Fibroblast of skin of right biceps (primary cell): ENCODE measurements at places on chromosomes 3 and 15.
A peak's percentile ranks its signal among the peaks of the same experiment; 100 is the strongest.

GRCh38 chr15:42053010-42053409 lies 32.2 kb upstream of the PLA2G4E start:
- no peak for DNase-seq

DNA sequence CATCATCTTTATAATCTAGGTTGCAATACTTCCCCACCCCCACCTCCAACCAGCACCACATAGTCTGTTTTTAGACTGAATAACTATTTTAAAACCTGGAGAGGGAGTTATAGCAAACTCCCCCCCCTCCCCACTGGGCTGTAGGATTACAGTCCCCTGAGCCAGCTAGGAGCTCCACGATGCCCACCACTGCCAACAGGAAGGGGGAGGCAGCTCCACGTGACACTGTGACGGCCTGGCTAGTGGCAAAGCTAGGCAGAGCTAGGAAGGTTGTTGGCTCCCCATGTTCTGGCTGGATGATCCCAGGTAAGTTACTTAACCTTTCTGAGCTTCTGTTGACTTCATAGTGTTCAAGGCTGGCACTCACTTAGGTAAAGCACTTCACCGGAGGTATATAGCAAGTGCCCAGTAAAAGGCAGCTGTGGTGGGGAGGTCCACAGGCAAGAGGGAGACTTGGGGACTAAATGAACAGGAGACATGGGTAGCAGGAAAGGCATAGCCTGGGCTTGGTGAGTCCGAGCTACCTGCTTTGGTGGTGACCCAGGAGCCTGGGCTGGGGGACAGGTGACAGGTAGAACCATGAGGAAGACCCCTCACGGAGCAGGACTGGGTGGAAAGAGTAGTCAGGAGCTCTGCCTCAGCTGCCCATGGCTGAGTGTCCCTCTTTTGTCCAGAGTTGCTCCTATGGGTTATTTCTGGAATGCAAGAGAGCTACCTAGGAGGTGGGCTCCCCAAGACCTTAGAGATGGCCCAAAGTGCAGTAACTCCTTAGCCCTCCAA lies 4.0 kb upstream of the TBC1D21 start:
- DNase-seq, result no peak

DNA sequence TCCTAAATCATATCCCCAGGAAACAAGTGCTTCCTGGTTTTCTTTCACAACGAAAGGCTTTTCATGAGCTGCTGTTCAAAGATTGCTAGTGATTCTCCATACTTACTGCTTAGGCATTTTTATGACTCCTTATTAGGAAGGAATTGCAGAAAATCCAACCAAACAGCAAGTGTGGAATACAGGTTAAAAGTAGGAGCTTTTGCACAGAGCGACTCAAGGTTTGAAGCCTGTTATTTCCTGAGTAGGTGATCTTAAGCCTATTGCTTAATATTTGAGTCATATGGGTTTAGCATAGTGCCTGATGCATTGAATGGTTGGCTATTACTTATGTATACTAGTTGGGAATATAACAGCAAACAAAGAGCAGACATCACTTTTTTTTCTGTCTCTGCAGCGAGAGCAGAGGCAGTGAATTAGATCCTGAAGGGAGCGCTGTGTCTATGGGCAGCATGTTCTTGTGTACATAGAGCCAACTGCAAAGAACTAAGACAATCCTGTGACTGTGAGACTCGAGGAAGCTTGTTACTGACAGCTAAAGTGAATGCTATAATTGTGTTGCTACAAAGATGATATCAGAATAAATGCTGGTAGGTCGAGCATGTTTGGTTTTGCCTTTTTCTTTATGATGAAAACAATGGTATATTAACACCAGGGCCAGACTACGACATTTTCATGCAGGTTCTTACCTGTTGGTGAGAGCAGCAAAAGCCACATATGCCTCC lies 6.3 kb downstream of the TM4SF1 start:
- peak; percentile 68 for DNase-seq

DNA sequence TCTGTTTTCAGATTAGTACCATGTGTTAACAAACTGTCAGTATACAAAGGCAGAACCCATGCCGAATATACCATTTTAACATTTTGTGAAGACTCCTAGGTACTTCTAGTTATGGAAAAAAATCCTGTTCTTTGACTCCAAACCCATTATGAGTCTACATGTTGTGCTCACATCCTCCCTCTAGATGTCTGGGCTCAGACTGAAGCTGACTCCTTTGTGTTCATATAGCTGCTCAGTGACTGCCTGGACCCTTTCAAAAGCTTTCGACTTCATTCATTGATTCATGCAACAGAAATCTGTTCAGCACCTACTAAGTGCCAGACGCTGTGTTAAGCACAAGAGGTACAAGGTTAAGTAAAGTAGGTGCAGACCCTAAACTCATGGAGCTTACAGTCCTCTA lies 60.5 kb downstream of the MEGF11 start:
- DNase-seq, result peak; percentile 8

- DNase-seq, result no peak
Measured at GRCh38 chr3:12986986-12987385, 86.2 kb downstream of the IQSEC1 start.

DNA sequence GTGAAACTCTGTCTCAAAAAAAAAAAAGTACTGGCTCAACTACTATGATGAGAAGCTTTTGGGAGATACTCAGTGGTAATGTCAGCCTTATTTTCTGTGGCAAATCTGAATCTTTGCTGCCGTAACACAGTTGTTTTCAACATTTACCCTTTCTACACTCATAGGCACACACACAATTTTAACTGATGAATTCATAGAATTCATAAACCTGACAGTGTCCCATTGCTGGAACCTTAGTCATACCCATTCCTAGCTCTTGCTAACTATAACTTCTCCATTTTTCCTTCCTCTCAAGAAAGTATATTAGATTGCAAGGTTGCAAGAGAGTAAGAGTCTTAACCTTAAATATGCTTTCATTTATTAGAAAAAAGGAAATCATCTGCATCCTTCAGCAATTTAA lies 496.6 kb downstream of the FHIT start:
- peak; percentile 80 for DNase-seq

GRCh38 chr3:124557433-124558232 lies 172.6 kb upstream of the UMPS start:
- DNase-seq, result peak; percentile 81

GRCh38 chr3:196843435-196844110 lies 24.1 kb upstream of the SENP5 start:
- DNase-seq, result no peak

DNA sequence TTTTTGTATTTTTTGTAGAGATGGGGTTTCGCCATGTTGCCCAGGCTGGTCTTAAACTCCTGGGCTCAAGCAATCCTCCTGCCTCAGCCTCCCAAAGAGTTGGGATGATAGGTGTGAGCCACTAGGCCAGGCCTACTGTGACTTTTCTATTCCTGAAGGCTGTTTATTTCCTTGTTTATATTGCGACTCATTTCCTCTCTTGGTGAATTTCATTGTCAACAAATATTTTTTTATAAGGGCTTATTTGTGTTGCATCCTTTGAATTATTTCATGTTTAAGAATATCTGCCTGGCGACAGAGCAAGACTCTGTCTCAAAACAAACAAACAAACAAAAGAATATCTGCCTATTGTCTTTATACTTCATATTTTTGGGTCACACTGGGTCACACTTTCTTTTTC lies 29.4 kb upstream of the MCCC1 start:
- no peak for DNase-seq
